ENCODE measurements at places on chromosomes 11 and 22. TPM values are rescaled to one million over a fixed set of nuclear protein-coding genes. Genes with fewer than 3 reads are reported as not detected.

The SCO2 gene
- 1.8 TPM for polyA plus RNA-seq

The SLC7A4 gene
- polyA plus RNA-seq, result 0.03 TPM

The ETS1 gene
- 29.0 TPM for polyA plus RNA-seq

The TMPRSS4 gene
- polyA plus RNA-seq, result 1.1 TPM

The NXPE4 gene
- not detected for polyA plus RNA-seq

The ALDH3B2 gene
- 0.13 TPM for polyA plus RNA-seq

The KCNQ1OT1 gene
- under 0.01 TPM for polyA plus RNA-seq

The KCNK7 gene
- 1.0 TPM for polyA plus RNA-seq
